Stimulated activated CD4-positive, alpha-beta T cell treated with anti-CD3 and anti-CD28 coated beads, Interleukin-15, amount 100 ng/mL, for 1 hour (primary cell): ENCODE measurements at places on chromosomes 5 and 9.

- DNase-seq: no peak
Observed at GRCh38 chr9:86807367-86807976, 139.8 kb downstream of the GAS1 start.

DNA sequence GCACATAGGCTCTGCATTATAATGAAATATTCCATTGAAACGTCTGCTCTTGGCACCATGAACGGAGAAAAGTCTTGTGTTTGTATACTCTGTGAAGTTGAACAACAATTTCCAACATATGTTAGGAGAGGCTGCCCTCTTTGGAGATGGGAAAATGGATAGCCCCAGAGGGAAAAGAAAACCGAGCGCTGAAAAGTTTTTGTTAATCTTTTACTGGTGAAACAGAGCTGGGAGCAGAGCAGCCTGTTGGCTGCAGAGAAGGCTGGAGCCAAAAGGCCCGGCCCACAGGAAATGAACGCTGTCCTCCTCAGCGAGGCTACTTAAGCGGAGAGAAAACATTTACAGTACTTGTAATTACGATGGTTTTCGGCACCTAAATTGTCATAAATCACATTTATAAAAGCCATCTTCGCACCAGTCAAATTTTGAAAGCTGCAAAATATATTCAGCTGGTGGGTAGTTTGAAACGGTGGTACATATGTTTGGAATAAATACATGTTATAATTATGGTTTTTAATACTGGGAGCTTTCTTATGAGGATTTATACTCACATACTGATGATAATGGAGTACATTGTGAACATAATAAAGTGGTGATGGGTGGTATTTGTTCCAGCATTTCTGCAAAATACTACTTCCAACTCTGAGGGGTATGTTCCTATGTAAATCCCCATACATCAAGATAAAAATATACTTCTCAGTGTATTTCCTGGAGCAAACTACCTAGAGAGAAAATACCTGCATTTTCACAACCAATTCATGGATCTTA lies 129.6 kb upstream of the CNTLN start:
- DNase-seq: no peak

GRCh38 chr9:133353548-133353947 lies 2.7 kb downstream of the SURF1 start:
- DNase-seq: no peak

- no peak for DNase-seq
Observed at GRCh38 chr5:94613583-94613982, 4.8 kb downstream of the KIAA0825 start.

DNA sequence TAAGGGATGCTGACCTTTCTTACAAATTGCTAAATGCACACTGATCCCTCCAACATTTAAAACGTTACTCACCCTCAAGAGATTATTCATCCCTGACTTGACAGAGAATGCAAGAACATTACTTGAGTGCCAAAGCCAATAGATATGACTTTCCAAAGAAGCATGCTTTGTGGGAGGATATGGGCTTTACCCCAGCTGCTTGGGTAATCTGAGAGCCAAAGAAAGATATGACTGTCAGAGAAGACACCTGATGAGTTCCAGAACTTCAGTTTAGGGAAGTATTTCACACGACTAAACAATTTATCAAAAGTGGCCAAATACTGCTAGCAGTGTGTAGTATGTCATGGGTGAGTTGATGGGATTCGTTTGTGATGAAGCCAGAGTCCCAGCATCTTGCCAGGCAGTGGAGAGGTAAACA lies 7.4 kb upstream of the SPDL1 start:
- DNase-seq: no peak

DNA sequence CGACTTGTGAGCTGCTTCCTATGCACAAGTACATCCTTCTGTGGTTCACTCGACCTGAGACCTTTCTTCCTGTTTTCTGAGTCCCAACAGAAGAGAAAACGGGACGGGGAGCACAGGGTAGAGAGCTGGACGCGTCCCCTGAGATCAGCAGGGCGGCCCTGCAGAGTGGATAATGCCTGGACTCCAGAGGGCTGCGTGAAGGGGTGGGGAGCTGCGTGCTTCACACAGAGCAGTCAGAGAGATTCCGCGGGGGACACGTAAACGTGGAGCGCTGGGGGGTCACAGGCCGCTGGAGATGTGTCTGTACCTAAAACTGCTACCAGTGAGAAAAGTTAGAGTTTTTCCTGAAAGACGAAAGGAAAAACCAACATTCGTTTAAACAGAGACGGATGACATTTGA lies 46.3 kb downstream of the HSD17B3 start:
- no peak for DNase-seq

DNA sequence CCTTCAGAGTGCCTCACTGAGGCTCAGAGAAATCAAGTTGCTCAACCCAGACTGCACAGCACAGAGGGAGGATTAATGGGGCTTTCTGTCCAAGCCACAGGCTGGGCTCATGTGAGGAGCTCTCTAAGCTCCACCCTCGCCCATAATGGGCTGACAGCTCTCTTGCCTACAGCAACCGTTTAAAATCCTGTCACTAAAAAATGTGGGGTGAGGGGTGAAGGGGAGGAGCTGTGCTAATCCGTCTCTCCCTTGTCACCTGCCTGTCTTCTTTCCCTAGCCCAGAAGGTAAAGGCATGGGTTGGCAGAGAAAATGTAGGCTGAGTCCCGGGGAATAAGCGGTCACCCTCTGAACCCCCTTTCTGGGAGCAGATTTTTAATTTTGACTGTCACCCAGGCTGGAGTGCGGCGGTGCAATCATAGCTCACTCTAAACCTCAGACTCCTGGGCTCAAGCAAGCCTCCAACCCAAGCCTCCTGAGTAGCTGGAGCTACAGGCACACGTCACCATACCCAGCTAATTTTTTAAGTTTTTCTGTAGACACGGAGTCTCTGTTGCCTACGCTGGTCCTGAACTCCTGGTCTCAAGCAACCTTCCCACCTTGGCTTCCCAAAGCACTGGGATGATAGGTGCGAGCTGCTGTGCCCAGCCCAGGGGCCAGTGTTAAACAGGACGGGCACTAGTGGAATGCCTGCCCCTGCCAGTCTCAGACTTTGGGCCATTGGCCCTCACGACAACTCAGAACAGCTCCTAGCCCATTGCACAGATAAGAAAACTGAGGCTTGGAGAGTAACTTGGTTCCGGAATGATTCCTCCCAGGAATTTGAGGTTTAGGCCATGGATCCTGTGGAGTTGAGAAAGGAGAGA lies 89.5 kb downstream of the LMX1B start:
- DNase-seq: no peak

- no peak for DNase-seq
Observed at GRCh38 chr9:77451507-77451906, 196.6 kb downstream of the GNA14 start.

DNA sequence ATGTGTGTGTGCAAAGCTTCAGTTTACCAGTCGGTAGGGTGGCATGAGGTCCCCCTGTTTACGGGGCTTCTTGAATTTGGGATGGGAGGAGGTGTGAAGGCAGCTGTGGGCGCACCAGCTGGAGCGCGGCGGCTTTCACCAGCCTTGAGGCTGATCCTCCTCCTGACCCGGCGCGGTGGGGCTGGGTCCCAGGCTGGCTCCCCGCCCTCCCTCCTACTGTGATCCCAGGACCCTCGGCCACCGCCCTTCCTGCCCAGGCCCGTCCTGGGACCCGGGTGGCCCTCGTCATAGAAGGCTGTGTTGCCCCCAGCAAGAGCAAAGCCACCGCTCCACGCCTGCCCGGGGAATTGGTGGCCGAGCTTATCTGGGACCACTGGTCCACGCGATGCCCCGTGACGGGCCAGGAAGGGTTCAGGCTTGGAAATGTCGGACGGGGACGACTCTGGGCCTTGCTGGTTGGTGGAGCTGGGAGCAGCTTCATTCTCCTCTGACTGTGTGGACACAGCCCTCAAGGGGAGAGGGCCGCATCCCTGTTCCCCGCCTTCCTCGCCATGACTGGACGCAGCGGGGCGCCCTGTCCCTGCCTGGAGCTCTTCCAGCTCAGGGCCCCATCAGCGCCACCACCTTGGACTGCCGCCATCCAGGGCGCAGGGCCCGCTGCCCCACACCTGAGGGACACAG lies 271.1 kb upstream of the IRX1 start:
- no peak for DNase-seq

GRCh38 chr9:114501796-114502682 lies 3.2 kb downstream of the WHRN start:
- DNase-seq: no peak

DNA sequence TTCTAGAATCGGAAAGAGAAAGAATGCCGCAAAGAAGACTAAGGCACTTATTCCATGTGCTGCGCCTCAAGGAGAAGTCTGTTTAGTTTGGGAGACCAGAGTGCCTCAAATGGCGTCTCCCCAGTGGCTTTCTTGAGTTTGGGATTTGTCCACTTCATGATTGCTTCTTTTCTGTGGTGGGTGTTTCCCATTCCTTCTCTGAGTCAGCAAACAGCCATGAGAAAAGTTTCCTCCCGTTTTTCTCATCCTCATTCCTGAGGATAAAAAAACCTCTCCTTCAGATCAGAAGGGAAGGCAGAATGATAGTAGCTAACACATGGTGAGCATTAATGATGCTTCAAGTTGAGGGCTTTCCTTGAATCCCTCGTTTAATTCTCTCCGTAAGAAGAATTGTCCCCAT lies 275.9 kb upstream of the WWC1 start:
- DNase-seq: no peak

DNA sequence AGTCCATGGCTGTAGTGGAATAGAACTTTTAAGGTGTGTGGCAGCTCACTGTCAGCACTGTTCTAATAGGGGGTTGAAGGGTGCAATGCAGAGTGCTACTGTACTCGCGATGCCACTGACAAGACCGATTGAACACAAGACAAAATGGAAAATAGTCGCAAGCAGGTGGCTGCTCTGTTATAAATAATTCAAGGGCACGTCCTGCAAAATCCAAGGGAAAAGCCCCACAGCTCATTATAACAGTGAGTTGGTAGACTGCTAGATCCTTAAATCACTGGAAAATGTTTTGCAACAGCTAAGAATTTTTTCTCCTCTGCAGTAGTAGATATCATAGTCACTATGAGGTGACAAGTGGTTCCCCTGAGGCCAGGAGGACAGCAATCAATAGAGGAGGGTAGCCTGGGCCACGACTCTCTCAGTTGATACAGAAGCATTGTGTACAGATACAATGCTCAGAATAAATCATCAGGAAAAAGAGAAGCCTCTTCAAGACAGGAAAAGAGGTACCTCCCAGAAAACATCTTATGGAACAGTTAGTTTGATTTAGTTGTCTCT lies 926.3 kb downstream of the TLE4 start:
- DNase-seq: no peak

DNA sequence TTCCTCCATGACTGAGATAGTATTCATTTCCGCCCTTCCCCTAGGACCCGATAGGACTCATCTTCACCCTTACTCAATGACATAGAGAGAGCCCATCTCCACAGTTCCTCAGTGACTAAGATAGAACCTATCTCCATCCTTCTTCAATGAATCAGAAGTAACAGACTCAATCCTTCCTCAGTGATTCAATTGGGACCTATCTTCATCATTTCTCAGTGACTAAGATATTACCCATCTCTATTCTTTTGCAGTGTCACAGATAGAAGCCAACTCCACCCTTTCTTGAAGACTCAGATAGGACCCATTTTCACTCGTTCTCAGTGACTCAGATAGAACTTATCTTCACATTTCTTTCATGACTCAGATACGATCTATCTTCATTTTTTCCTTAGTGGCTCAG lies 164.6 kb downstream of the FBXO4 start:
- DNase-seq: no peak

DNA sequence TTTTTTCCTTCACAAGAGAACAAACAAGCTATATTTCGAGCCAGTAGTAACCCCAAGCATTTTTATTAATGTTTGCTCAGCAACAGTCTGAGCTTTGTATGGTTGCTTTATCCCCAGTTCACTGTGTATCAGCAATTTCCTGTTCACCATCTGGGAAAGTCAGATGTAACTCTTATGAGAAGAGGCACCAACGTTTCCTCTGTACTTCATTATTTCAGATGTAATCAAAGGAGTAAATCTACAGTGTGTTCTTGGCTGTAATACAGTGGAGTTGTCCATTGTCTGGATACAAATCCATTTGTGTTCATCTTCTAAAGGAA lies 340.2 kb downstream of the ARRDC3 start:
- no peak for DNase-seq

- DNase-seq: no peak
Observed at GRCh38 chr5:79333852-79334557, 98.1 kb downstream of the JMY start.

DNA sequence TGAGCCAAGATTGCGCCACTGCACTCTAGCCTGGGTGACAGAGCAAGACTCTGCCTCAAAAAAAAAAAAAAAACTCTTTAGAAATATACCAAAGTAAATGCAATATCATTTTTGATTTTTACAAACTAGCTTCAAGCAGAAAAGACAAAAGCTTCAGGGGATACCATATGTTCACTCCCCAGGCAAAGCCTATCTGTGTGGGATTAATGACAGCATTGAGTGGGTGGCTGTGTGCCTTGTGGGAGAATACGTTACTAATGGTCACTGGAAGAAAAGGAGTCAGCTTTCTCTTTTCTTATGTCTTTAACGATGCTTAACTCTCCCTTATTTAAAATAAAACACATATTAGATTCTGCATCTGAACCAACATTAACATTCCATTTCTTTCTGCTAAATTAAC lies 1.9 kb downstream of the PCA3 start:
- DNase-seq: no peak

- DNase-seq: no peak
Observed at GRCh38 chr9:107422189-107423185, 67.1 kb downstream of the KLF4 start.

GRCh38 chr5:133075572-133076536 lies 24.0 kb downstream of the HSPA4 start:
- DNase-seq: no peak

DNA sequence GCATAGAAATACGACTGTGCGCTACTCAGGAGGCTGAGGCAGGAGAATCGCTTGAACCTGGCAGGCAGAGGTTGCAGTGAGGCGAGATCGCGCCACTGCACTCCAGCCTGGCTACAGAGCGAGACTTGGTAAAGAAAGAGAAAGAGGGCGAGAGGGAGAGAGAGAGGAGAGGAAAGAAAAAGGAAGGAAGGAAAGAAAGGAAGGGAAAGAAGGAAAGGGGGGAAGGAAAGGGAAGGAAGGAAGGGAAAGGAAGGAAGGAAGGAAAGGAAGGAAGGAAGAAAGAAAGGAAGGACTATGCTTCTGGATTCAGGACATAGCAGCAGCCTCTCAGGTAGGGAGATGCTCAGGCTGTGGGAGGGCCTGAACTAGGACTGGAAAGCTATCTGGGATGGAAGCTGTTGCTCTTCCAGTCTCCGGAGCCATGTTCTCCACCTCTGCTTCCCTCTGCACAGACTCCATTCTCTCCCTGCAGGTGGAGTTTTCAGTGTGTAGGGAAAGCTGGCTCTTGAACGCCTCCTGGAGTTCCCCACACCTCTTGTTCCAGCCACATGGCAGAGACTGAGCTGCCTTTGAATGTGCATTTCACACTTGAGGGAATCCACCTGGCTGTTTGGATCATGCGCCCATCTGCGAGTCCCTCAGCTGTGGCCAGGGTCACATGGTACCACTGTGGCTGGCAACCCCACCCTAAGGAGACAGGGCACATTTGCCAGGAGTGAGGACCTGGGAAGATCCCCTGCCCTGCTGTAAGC lies 9.1 kb downstream of the SWI5 start:
- no peak for DNase-seq
